ENCODE measurements at places on chromosomes 4 and X. TPM values are rescaled to one million over a fixed set of nuclear protein-coding genes. Genes with fewer than 3 reads are reported as not detected.

GRCh38 chr4:167114416-167114971, 119.8 kb downstream of the SPOCK3 start:
- no peak for DNase-seq

DNA sequence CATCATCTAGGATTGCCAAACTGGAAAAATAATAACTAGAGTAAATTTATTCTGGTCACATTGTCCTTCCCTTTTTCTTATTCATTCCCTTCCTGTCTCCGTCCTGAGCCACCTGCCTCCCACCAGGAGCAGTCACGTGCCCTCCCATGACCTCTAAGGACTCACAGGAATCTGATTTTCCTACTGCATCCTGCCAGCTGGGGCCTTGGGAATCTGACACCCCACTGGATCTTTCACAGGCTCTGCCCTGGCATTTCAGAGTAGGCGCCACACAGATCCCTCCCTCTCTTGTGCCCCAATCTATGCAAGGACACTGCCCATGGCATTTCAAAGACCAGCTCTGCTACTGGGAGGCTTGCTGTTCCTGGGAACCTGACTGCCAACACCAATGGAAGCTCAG, 520.5 kb downstream of the PPARGC1A start:
- DNase-seq, result no peak

GRCh38 chr4:120003193-120003592, 63.5 kb downstream of the MAD2L1 start:
- no peak for DNase-seq

DNA sequence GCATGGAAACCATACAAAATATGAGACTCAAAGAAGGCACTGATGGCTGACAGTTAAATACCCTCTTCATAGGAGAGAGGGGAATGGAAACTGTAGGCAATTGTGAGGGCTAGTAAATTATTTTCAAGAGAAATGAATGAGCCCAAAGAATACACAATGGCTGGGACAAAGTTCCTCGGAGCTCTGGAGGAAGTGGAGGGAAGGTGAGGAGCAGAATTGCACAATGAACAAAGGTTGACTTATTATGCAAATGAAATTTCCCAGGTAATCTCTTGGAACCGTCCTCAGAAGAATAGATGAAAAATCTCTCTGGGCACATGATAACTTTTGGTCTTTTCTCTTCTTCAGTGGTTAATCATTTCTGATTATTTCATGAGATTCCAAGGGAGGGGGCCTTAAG, 202.6 kb upstream of the VCX start:
- no peak for DNase-seq

DNA sequence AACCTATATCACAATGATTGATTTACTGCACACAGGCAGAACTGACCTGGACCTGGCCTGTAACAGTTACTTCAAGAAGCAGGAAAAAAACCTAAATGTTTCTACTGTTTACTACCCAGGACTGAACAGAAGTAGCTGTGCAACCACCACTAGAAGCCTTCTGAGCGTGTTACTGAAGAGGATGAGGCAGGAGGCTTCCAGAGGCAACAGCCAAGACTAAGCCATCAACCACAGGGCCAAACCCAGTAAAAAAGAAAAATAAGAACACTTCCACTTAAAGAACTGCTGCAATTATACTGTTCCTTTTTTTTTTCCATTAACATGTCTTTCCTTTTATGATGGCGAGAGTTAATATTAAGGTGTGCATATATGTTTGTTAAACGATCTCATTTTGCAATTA, 29.4 kb upstream of the TTC29 start:
- DNase-seq, result no peak

- no peak for DNase-seq
Measured at GRCh38 chr4:146550161-146550560, 28.4 kb upstream of the SLC10A7 start.

DNA sequence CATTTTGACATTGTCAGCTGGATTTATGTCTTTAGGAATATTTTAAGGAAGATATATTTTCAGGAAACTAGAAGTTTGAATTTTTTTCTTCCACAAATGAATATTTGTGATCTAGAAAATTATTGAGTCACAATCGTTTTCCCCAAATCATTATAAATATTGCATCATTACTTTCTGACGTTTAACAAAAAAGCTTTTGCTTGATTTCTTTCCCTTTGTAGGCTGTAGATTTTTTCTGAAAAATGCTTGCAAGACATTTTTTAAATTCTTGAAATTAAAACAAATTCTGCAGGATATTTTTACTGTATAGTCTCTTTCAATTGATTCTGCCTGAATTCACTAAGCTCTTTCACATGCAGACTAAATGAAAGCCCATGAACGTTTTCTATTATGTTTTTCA, 4.9 kb upstream of the SMARCAD1 start:
- no peak for DNase-seq

DNA sequence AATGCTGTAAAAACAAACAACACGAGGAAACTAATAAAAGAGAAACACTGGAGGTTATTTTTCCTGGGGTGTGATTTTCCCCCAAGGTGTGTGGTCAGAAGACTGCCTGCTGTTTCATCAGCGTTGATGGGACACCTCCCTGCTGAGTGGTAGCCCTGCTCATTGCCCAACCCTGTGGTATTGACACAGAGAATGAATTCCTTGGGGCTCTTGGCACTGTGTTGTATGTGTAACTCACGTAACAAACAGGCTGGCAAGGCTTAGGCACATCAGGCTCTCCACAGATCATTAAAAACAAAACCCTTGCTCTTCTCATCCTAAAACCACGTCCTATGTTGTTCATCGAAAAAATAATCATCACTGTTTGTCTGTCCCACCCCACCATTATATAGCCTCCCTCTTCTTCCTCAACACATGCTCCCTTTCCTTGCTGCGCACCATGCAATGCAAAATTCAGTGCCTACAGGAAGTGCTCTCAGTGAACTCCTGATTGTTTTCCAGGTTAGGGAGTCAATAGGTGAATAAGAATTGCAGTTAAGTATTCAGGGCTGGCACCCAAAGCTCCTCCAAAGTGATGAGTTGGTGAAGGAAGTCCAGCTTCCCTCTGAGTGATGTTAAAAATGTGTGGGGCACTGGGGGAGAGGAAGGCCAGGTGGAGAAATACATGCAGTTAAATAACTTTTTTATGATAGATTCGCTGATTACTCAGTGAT, 11.4 kb upstream of the PUDP start:
- peak; percentile 81 for DNase-seq

RPA4 gene
- 0.11 TPM for polyA plus RNA-seq

FREM3 gene
- polyA plus RNA-seq, result not detected
